Activated CD4-positive, alpha-beta T cell treated with anti-CD3 and anti-CD28 coated beads, Interleukin-2, amount 10 ng/mL, durations not matched to agents 24 days and 14 days (primary cell): ENCODE measurements at places on chromosomes 3 and 15. TPM values are rescaled to one million over a fixed set of nuclear protein-coding genes. Genes with fewer than 3 reads are reported as not detected.
A peak's percentile ranks its signal among the peaks of the same experiment; 100 is the strongest.

- H3K27me3 ChIP-seq: peaks cover 9% of the 10 kb centered on the region
- DNase-seq: no peak
- no peaks in the 10 kb centered on the region for H3K4me1 ChIP-seq
Measured at GRCh38 chr15:51186181-51186705, 91.5 kb upstream of the TNFAIP8L3 start.

DNA sequence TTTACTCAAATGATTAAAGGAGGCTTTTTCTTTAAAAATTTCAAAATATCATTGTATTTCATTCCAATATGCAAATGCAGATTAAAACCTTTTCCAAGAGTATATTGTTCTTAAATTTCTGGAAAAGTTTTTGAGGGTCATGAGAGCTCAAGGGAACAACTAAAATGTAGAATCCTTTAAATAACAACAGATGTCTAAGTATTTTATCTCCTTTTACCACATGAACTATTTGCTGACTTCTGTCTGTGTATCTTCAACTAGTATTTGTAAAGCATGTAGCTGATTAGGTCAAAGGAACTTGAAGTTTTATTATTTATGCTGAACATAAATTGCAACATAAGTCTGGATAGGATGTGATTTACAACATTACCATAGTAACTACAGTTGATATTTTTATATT is 402.6 kb downstream of the CNTN6 start:
- H3K4me1 ChIP-seq: no peaks in the 10 kb centered on the region
- H3K36me3 ChIP-seq: no peaks in the 10 kb centered on the region
- no peak overlapping the region for H3K4me3 ChIP-seq
- no peaks in the 10 kb centered on the region for H3K27me3 ChIP-seq
- no peak overlapping the region for H3K27ac ChIP-seq
- DNase-seq: no peak

Gene SH2D7
- not detected in 2 replicates for total RNA-seq

DNA sequence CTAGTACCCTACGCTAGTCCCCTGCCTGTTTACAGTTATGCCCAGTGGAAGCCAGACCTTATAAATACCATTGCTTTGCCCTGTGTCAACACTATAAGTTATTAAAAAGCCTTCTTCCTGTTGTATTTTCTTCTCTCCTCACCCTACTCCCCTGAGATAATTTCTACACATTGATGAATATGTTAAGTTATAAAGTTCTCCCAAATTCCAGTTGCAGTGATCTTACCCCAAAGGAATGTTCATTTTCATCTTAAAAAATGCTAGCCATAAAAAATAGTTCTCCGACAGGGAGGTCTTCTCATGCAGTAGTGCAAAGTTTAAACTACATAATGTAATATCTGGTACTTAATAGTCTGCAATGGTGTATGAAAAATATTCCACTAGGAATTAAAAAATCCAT is 58.6 kb downstream of the MAP2K5 start:
- no peaks in the 10 kb centered on the region for H3K4me1 ChIP-seq
- no peak overlapping the region for H3K27ac ChIP-seq
- DNase-seq: no peak
- H3K4me3 ChIP-seq: no peak overlapping the region

DNA sequence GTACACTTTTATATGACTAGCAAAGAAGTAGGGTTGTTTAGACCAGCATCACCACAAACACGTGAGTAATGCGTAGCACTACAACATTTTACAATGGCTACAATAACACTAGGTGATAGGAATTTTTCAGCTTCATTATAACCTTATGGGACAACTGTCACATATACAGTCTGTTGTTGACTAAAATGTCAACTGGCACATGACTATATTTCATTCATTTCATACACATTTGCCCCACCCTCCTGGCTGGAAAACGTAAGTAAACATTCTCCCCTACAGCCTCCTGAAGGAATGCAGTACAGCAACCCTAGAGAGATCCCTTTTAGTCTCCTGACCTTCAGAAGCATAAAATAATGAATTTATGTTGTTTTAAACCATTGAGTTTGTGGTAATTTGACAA is 16.2 kb downstream of the RIOX2 start:
- H3K27ac ChIP-seq: no peak overlapping the region
- DNase-seq: no peak
- H3K4me1 ChIP-seq: peaks cover 19% of the 10 kb centered on the region
- H3K27me3 ChIP-seq: no peaks in the 10 kb centered on the region

Gene AP3B2
- not detected in 2 replicates for total RNA-seq

GRCh38 chr3:191257286-191257685 is 58.2 kb downstream of the OSTN start:
- H3K4me3 ChIP-seq: no peak overlapping the region
- no peaks in the 10 kb centered on the region for H3K36me3 ChIP-seq
- no peaks in the 10 kb centered on the region for H3K27me3 ChIP-seq
- H3K4me1 ChIP-seq: no peaks in the 10 kb centered on the region
- H3K27ac ChIP-seq: no peak overlapping the region

Gene GRAMD2A
- 0.21 TPM in 1 of 2 replicates, not detected in the other for total RNA-seq

DNA sequence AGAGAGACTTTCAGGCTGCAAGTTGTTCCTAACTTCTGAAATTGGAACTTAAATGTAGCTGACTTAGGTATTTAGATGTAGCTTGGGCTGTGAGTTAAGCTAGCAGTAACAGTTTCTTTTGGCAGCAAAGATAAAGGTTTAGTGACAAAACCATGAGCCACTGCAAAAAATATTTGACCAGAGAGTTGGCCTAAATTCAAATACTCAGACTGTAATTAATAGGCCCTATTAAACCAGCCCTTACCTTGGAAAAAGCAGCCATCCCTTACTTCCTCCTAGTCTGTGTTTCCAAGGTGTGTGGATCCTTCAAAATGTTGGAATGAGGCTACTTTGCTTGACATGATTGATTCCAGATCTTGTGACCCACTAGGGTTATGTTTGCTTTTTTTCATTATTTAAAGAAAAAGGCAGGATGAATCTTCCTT is 8.2 kb downstream of the TPM1 start:
- no peak overlapping the region for H3K4me3 ChIP-seq
- no peak for DNase-seq
- peaks cover 32% of the 10 kb centered on the region for H3K27me3 ChIP-seq
- H3K4me1 ChIP-seq: peaks cover 21% of the 10 kb centered on the region
- H3K36me3 ChIP-seq: no peaks in the 10 kb centered on the region

DNA sequence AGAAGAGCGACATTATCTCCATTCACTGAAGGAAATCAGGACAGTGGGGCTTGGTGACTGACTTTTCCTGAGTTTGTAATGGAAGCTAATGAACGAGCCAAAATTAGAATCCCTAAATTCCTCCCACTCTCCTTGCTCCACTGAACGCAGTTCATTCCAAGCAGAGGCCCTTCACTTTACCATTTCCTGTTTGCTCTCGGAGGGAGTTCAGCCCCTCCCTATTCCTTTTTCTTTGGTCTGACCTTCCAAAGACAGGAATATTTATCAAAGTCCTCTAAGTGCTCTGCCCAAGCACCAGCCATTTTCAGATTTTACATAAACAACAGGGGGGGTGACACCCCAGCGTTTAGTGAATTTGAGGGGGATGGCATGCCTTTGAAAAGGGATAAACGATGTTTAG is 24.0 kb upstream of the PTPRG start:
- no peak overlapping the region for H3K27ac ChIP-seq
- H3K36me3 ChIP-seq: no peaks in the 10 kb centered on the region
- H3K27me3 ChIP-seq: peaks cover 19% of the 10 kb centered on the region
- DNase-seq: no peak
- no peak overlapping the region for H3K4me3 ChIP-seq

- H3K4me3 ChIP-seq: no peak overlapping the region
- no peaks in the 10 kb centered on the region for H3K4me1 ChIP-seq
- H3K27ac ChIP-seq: no peak overlapping the region
- no peak for DNase-seq
- H3K27me3 ChIP-seq: no peaks in the 10 kb centered on the region
Measured at GRCh38 chr3:21991061-21991460, 240.1 kb upstream of the ZNF385D start.

DNA sequence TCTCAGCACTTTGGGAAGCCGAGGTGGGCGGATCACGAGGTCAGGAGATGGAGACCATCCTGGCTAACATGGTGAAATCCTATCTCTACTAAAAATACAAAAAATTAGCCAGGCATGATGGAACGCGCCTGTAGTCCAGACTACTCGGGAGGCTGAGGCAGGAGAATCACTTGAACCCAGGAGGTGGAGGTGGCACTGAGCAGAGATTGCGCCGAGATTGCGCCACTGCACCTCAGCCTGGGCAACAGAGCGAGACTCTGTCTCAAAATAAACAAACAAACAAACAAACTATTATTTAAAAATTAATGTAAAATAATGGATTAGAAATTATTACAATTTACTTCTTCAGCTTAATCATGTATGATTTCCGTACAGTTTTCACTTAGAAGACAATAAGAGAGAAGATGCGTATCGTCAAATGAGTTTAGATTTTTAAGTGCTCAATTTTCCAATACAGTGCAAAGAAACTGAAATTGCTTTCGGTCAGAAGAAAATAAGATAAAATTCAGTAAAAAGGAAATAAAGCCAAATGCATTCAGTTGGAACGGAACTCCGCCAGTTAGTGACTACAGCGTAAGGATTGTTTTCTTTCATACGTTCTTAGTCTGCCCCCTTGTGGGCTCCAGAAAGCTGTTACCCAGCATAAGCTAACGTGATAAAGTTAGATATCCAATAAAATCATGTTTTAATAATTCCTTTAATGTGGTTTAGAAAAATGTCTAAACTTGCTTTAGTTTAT is 24.8 kb downstream of the AADAC start:
- H3K27me3 ChIP-seq: peaks cover 27% of the 10 kb centered on the region
- peak; percentile 81 for DNase-seq
- H3K4me3 ChIP-seq: no peak overlapping the region
- no peaks in the 10 kb centered on the region for H3K36me3 ChIP-seq
- no peaks in the 10 kb centered on the region for H3K4me1 ChIP-seq

Gene ASB14
- total RNA-seq: not detected in 2 replicates

DNA sequence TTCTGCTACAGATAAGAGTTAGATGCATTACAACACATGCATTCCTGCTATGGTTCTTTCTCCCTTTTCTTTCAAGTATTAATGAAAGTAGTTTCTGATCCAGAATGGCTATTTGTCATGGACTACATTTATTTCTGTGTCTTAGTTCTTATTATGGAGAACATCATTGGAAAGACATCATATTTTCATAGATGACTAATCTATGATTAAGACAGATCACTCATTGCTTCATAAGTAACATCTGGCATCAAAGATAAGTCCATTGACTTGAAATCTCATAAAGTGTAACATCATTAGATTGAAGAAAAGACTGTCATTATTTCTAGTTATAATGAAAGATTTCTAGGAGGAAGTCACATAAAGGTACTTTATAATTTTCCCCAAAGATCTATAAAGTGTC is 366.7 kb downstream of the NSUN3 start:
- no peaks in the 10 kb centered on the region for H3K4me1 ChIP-seq
- H3K36me3 ChIP-seq: no peaks in the 10 kb centered on the region
- H3K27ac ChIP-seq: no peak overlapping the region
- DNase-seq: no peak
- no peaks in the 10 kb centered on the region for H3K27me3 ChIP-seq
- H3K4me3 ChIP-seq: no peak overlapping the region

- no peak for DNase-seq
- no peaks in the 10 kb centered on the region for H3K36me3 ChIP-seq
- H3K4me3 ChIP-seq: no peak overlapping the region
- H3K4me1 ChIP-seq: no peaks in the 10 kb centered on the region
- H3K27me3 ChIP-seq: no peaks in the 10 kb centered on the region
- no peak overlapping the region for H3K27ac ChIP-seq
Measured at GRCh38 chr3:162743091-162743490, 1246.5 kb downstream of the OTOL1 start.

DNA sequence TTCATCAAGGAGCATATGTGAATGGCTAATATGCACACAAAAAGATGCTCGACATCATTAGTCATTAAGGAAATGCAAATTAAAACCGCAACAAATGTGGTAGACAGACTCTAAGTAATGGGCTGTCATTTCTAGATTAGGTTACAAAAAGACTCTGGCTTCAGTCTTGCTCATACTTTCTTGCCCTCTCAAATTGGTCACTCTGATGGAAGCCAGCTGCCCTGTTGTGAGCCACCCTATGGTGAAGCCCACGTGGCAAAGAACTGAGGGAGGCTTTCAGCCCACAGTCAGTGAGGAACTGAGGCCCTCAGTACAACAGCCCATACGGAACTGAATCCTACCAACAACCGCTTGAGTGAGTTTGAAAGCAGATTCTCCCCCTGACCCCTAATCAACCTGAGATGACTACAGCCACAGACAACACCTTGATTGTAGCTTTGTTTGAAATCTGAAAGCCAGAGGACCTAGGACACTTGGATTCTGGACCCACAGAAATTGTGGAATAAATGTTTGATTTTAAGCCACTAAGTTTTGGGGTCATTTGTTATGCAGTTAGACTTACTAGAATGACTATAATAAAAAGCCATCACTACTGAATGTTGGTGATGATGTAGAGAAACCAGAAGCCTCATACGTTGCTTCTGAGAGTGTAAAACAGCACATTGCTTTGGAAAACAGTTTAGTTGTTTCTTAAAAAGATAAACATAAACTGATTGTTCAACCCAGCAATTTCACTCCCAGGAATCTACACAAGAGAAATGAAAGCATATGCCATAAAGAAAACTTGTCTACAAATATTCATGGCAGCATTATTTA is 45.7 kb downstream of the EHHADH start:
- no peak for DNase-seq
- H3K4me1 ChIP-seq: no peaks in the 10 kb centered on the region
- no peak overlapping the region for H3K4me3 ChIP-seq
- no peak overlapping the region for H3K27ac ChIP-seq

GRCh38 chr15:91752081-91752785 is 101.3 kb upstream of the SLCO3A1 start:
- DNase-seq: no peak
- no peaks in the 10 kb centered on the region for H3K27me3 ChIP-seq
- no peak overlapping the region for H3K27ac ChIP-seq
- H3K36me3 ChIP-seq: no peaks in the 10 kb centered on the region
- no peaks in the 10 kb centered on the region for H3K4me1 ChIP-seq
- no peak overlapping the region for H3K4me3 ChIP-seq

DNA sequence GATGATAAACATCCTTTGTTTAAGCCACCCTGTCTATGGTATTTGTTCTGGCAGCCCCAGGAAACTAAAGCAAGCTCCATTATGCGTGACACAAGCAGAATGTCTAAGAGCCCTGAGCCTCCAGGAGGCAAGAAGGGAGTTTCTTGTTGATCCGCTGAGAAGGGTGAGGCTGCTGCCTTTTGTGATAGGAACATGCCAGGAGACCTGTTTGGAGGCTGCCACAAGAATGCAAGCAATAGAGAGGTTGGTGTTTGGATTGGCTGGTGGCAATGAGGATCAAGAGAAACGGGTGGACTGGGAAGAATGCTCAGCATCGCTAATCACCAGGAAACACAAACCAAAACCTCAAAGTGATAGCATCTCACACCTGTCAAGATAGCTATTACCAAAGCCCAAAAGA is 104.8 kb downstream of the ASB7 start:
- DNase-seq: no peak
- no peak overlapping the region for H3K4me3 ChIP-seq
- H3K27ac ChIP-seq: no peak overlapping the region
- H3K4me1 ChIP-seq: peaks cover 6% of the 10 kb centered on the region

DNA sequence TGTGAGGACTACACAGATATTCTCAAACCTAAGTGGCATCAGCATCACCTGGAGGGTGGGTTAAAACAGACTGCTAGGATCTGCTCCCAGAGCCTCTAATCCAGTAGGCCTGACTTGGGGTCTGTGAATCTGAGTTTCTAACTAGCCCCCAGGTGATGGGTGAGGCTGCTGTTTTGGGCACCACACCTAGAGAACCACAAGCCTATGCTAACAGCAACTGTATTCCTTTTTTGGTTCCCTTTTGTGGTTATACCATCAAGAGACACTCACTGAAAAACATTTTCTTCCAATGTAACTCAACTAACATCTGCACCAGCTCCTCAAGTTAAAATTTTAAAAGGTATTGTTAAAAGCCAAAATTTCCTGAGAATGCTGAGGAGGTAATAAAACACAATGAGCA is 16.0 kb downstream of the WDR82 start:
- peak overlapping the region; percentile 34 for H3K4me3 ChIP-seq
- peaks cover 93% of the 10 kb centered on the region for H3K36me3 ChIP-seq
- peaks cover 64% of the 10 kb centered on the region for H3K4me1 ChIP-seq
